GM20000 (cell line): ENCODE measurements at places on chromosomes 1 and 21.

DNA sequence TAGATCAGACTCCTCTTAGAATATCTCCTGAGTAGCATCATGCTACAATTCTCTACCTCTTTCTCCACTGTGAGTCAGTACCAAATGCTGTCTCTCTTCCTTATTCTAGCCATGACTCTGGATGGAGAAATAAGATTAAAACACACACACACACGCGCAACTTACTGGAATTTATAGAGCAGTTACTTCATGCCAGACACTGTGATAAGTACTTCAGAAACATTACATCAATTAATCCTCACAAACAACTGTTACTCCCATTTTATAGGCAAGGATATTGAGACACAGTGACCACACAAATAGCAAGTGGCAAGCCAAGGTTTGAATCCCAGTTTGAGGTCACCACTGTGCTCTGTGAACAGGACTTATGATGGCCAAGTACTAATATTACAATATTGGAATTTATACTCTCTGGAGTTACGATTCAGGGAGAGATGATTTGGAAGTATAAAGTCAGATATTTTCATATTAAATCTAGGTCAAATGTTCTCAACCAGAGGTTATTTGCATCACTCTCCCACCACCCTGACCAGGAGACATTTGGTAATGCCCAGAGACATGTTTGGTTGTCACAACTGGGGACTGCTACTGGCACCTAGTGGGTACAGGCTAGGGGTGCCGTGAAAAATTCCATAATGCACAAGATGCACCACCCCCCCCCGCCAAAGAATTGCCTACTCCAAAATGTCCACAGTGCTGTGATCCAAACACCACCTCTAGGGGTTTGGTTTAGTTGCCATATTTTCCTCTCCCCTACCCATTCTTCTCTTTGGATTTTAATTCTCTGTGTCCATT, 221.6 kb downstream of the LTN1 start:
- no peak for DNase-seq

DNA sequence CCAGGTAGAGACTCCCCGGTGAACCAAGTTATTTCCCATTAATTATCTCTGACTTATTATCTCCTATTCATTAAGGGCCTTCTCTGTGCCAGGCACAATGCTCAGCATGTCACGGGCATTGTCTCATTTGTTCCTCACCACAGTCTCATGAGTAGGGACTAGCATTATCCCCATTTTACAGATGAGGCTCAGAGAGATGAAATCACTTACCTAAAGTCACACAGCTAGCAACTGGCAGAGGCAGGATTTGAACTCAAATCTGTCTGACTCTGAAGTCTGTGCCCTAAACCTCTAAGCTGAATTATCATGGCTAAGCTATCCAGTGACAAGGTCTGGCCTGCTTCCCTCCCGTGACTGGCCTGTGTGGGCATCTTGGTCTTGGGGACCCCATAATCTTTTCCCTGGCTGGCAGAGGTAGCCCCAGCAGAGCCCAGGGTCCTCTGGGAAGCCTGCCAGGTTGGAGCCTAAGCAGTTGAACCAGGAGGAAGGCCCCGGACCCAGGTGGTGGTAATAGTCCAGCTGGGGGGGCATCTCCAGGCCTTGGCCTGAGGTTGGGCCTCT, 4.5 kb downstream of the MAP7D1 start:
- DNase-seq = no peak

GRCh38 chr1:38064197-38064903, 17.8 kb upstream of the POU3F1 start:
- DNase-seq = no peak

DNA sequence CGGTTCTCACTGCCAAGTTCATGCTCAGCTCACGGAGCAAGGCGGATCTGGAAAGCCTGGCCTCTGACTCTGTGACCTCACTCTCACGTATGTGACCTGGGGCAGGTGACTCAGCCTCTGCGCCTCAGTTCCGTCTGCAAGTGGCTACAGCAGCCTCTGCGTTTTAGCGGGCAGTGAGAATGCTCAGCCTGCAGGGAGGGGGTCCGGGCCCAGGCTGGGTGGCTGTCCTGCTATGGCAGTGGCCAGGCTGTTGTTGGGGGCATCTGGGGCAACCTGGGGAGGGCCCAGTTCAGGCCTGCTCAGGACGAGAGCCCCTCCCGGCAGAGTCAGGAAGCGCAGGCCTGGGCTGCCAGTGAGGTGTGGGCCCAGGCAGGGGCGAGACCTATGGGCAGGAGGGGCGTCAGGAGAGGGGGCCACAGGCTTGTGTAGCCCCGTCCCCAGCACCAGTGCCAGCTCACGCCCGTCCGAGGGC, 27.9 kb downstream of the ARHGEF16 start:
- no peak for DNase-seq

- no peak for DNase-seq
Measured at GRCh38 chr1:19478322-19478721, 7.0 kb downstream of the CAPZB start.

DNA sequence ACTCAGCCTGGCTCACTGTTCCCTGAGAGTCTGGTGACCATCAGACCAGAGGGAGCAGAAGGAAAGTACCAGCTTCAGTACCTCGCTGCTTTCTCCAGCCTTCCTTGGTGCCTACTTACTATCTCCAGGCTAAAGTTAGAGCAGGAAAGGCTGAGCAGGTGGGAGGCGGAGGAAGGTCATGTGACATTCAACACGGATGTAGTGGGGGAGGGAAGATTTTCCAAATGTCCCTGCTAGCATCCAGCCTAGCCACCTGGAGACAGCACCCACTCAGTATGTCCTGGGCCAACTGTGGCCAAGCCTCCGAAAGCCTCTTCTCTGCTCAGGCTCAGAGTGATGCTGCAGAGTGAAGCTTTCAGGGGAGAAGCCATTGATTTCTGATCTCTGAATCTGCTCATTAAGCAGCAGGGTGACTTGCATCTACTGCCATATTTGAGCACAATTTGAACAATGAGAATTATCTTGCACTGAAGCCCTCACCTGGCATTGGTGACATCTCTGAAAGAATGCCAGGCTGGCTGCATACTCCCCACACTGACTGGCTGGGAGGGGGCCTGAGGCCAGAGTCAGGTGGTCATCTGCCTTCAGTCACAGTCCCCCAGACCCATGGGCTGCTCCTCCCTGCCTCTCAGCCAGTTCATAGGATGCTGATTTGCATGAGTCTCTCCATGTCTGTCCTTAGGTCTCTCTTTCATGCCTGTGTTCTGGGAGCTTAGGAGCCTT, 86.2 kb downstream of the KCND3 start:
- no peak for DNase-seq

DNA sequence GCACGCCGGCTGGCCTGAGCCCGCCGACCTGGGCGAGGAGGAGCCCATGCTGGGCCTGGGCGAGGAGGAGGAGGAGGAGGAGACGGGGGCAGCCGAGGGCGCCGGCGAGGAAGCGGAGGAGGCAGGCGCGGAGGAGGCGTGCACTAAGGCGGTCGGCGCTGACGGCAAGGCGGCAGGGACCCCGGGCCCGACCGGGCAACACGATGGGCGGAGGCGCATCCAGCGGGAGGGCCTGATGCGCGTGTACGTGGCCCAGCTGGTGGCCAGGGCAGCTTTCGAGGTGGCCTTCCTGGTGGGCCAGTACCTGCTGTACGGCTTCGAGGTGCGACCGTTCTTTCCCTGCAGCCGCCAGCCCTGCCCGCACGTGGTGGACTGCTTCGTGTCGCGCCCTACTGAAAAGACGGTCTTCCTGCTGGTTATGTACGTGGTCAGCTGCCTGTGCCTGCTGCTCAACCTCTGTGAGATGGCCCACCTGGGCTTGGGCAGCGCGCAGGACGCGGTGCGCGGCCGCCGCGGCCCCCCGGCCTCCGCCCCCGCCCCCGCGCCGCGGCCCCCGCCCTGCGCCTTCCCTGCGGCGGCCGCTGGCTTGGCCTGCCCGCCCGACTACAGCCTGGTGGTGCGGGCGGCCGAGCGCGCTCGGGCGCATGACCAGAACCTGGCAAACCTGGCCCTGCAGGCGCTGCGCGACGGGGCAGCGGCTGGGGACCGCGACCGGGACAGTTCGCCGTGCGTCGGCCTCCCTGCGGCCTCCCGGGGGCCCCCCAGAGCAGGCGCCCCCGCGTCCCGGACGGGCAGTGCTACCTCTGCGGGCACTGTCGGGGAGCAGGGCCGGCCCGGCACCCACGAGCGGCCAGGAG, 7.2 kb upstream of the IBA57 start:
- no peak for DNase-seq

- DNase-seq = no peak
Measured at GRCh38 chr1:90534116-90534515, 183.0 kb downstream of the BARHL2 start.

DNA sequence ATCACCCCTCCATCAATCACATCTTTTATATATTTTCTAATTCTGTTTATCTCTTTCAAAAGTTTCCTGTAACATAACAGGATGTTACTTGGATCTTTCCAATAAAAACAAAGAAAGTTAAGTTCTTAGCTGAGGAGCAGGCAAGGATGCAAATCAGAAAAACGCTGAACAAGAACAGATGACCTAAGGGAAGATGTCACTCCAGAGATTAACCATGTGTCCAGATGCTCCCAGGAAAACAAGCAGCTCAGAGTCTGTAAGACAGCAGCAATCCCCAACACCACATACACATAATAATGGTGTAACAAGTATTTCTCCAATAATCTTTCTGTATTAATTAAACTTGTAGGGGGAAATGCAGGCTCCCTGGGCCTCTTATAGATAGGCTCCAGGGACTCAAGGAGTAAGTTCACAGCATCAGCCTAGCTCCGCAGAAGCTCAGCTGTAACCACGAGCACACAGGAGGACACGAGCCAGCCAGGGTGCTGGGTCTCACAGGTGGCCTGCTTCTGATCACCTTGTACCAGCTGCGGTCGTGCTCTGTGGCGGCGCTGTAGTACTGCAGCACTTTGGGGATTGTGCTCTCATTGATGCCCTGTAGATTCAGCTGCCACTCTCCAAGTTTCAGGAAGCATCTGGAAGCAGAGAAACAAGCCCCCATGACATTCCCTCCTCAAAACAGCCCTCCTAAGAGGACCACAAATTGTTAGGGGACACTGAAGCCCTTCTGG, 33.1 kb upstream of the EXOSC10 start:
- no peak for DNase-seq

DNA sequence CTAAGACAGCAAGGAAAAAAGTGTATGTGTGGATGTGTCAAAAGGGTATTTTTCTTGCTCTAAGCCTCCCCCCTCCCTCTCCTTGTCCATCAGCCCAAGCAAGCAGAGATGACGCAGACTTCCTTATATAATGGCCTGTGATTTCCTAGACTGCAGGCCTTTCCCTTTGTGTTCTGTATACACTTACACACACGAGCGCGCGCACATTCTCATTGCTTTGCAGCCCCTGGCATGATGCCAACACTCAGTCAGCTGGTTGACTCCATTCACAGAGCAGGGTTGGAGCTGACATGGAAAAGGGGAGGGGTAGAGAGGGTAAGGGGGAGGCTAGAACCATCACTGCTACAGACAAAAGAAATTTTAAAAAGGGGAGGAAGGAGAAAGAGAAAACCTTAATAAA, 41.8 kb downstream of the GATAD2B start:
- no peak for DNase-seq

GRCh38 chr1:211082824-211083223, 51.1 kb downstream of the KCNH1 start:
- DNase-seq = no peak

DNA sequence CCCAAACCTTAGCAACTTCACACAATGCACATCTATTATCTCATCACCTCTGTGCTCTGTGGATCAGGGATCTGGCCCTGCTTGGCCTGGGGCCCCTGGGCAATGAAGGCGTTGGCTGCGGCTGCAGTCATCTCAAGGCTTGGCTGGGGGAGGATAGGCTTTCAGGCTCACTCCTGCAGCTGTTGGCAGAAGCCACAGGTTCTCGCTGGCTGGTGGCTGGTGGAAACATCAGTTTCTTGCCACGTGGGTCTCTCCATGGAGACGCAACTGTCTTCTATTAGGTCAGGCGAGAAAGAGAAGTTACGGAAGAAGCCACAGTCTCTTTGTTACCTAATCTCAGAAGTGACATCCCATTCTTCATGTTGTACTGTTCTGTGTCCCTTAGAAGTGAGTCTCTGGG, 3.6 kb upstream of the NPPA start:
- no peak for DNase-seq

DNA sequence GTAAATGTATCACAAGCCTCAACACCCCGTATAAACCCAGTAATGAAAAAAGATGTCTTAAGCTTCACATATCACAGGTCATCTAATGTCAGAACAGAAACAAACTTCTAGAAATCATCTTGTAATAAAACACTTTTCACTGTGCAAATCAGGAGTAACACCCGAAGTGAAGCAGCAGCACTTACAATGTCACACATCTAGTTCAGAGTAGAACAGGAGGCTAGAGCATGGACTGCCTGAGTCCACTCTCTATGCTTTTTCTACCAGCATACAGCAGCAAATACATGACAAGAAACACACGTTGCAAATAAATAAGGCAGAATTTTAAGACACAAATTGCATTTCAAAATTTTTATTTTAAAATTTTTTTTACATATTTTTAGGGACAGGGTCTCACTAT, 57.2 kb downstream of the AKT3 start:
- DNase-seq = no peak

DNA sequence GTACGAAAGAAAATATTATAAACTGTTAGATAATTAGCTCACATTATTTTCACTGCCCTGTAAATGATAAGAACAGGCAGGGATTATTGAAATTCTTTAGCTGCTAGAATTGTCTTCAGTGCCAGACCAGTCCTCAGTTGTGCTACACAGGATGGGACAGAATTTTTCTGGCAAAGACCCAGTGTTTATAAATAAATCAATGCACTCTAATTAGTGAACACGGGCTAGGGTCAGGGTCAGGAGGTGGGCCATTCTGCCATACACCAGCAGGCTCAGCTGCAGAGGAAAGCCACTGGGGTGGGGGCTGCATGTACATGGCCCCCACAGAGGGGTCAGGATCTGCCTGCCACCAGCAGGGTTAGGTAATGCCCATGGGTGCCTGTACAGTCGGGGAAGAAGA, 6.4 kb downstream of the BCAR3 start:
- DNase-seq = no peak

DNA sequence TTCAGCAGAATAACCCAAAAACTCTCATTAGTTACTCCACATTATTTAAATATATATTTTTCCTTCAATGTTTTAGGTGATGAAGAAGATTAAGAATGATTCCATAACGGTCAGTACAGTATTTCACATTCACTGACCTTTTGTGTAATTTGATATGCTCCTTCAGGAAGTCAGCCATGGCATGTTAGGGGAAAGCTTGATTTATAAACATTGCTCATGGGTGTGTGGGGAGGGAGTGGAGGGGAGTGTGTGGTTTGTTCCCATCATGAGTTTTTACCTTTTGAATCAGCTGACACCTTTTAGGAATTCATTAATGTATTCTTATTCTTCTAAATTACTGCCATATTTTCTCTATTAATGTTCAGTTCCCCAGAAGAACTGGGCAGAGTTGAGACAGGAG, 240.2 kb downstream of the ATG4C start:
- DNase-seq = no peak

- DNase-seq = no peak
Measured at GRCh38 chr1:184956999-184957700, 17.2 kb downstream of the NIBAN1 start.

- no peak for DNase-seq
Measured at GRCh38 chr1:6027591-6027990, 18.1 kb upstream of the KCNAB2 start.

GRCh38 chr1:221315330-221315729, 426.6 kb downstream of the DUSP10 start:
- DNase-seq = no peak
